ENCODE measurements at places on chromosomes 2 and 18.
A peak's percentile ranks its signal among the peaks of the same experiment; 100 is the strongest.

DNA sequence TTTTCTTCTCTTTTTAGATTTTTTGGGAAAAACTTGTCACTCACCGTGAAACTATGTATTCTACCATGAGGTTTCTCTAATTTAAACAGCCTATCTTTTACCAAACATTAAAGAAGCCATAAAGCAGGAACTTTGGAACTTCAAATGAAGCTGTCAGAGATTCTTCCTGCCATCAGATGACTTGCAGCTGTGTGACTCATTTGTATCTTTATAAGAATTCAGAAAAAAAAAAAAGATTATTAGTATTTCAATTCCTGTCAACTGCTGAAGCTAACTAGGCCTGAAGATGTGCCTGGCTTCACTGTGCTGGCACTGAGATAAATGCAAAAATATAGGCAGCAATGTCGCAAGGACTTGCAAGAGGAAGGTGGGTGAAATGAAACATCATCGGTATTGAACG, 1399.1 kb upstream of the PIK3C3 start:
- DNase-seq, result no peak

DNA sequence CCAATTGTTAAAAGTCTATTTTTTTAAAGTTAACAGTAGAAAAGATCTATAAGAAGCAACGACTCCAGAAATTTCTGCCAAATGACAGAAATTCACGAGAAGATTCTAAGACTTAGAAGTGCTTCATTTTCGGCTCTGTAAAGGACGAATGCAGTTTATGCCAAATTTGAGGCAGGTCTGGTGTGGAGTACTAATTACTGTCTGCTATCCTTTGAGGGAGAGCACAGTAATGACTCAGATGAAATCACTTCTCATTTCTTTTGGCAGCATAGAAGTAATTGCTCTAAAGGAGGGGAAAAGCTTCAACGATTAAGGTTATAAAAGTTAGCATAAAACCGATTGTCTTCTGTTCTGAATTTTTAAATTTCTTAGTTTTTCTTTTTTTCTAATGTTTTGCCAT, 11.4 kb downstream of the G6PC2 start:
- no peak for DNase-seq

- no peak for DNase-seq
Measured at GRCh38 chr2:25606892-25607291, 66.5 kb downstream of the DTNB start.

- DNase-seq, result peak; percentile 68
Measured at GRCh38 chr2:24084386-24085199, at the start of gene TP53I3. Gene TP53I3, minus strand, starts transcription at chr2:24084834. Its CDS starts 508 bp downstream, at chr2:24084326.

DNA sequence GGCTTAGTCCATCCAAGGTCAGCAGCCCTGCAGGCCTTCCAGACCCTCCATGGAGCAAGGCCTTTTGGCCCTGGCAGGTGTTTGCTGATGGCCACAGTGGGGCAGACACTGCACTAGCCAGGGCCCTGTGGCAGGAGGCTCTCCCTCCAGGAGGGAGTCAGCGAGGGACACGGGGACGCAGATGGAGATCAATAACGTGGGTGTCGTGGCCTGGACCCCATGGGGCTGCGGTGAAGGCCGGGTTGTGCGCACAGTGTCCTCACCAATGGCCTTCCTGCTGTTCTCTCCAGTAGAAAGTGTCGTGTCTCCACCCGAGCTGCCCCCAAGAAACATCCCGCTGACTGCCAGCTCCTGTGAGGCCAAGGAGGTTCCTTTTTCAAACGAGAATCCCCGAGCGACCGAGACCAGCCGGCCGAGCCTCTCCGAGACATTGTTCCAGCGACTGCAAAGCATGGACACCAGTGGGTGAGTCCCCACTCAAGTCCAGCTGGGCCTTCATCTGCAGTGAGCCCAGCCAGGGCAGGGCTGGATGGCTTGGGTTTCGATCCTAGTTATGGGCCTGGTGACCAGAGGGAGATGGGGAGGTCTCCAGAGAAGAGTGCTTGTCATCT, 65.4 kb downstream of the INPP5D start:
- no peak for DNase-seq

- DNase-seq, result no peak
Measured at GRCh38 chr2:146994246-146994645, 850.6 kb upstream of the ACVR2A start.

- no peak for DNase-seq
Measured at GRCh38 chr2:130729322-130730299, 741 bp downstream of the GPR148 start.

DNA sequence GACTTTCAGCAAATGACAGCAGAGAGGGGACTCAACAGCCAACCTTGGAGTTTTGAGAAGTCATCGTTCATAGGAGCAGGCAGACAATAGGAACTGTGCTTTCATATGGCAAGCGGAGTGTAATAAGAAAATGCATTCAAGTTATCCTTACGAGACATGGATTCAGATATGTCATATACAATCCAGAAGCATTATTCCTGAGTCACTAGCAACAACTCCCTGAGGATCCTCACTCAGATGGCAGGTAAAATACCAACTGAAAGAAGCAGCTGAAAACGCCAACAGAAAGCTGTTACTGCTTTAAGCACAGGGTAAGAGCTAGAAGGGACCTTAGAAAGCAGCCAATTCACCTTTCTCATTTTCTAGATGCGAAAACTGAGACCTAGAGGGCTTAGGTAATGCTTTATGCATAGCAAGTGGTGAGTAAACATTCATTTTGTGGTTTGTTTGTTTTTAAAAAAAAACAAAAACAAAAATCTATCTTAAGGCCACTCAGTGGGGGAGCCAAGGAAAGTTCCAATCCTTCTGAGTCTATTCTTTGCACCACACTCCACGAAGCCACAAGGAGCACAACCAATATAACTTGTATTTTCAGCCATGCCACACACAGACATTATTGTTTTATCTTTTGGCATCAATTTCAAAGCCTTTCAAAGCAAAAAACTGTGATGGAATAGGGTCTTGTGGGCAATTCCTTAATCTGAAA, 89.1 kb upstream of the RIOK3 start:
- no peak for DNase-seq

GRCh38 chr2:5474716-5475115, 217.5 kb upstream of the SOX11 start:
- no peak for DNase-seq

- DNase-seq, result no peak
Measured at GRCh38 chr2:236085211-236085610, 83.0 kb downstream of the GBX2 start.

GRCh38 chr18:3985664-3986063, 469.4 kb downstream of the DLGAP1 start:
- no peak for DNase-seq

DNA sequence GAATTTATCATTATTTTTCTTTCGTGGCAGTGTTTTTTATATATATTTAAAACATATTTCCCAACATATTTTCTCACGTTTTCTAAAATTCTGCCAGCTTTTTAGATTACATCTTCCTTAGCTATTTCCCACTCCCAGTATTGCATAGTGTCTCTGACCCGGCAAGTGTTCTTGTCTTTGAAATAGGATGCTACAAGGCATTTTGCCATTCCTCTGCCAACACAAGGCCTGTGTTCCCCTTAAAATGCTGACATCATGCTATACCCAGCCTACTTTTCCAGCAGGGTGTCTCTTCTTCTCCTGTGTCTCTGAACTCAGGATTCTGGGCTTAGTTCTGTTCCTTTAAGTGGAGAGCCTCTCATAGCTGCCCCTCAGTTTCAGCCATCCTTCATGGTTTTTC, 115.2 kb downstream of the DIS3L2 start:
- no peak for DNase-seq

GRCh38 chr18:10793730-10794370, 268.0 kb downstream of the NAPG start:
- DNase-seq, result no peak

DNA sequence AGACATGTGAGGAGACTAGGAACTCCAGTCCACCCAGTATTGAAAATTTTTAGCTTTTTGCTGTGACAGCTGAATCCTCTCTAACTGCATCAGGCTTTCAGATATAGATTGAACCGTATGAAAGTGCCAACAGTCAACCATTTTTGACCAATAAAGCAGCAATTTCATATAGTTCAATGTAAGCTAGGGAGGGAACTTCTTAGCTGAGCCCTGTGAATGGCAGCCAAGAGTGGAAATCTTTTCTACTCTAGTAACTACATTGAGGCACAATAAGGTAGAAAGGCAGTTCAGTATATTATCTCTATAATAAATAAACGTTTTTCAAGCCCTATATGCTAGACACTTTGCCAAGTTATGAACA, 96.3 kb upstream of the TANK start:
- no peak for DNase-seq

DNA sequence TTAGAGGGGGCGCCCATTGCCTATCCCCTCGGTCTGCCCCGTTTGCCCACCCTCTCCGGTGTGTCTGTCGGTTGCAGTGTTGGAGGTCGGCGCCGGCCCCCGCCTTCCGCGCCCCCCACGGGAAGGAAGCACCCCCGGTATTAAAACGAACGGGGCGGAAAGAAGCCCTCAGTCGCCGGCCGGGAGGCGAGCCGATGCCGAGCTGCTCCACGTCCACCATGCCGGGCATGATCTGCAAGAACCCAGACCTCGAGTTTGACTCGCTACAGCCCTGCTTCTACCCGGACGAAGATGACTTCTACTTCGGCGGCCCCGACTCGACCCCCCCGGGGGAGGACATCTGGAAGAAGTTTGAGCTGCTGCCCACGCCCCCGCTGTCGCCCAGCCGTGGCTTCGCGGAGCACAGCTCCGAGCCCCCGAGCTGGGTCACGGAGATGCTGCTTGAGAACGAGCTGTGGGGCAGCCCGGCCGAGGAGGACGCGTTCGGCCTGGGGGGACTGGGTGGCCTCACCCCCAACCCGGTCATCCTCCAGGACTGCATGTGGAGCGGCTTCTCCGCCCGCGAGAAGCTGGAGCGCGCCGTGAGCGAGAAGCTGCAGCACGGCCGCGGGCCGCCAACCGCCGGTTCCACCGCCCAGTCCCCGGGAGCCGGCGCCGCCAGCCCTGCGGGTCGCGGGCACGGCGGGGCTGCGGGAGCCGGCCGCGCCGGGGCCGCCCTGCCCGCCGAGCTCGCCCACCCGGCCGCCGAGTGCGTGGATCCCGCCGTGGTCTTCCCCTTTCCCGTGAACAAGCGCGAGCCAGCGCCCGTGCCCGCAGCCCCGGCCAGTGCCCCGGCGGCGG, 1.7 kb downstream of the MYCN start:
- DNase-seq, result no peak

GRCh38 chr2:16058256-16058655, 117.9 kb downstream of the MYCN start:
- DNase-seq, result no peak

DNA sequence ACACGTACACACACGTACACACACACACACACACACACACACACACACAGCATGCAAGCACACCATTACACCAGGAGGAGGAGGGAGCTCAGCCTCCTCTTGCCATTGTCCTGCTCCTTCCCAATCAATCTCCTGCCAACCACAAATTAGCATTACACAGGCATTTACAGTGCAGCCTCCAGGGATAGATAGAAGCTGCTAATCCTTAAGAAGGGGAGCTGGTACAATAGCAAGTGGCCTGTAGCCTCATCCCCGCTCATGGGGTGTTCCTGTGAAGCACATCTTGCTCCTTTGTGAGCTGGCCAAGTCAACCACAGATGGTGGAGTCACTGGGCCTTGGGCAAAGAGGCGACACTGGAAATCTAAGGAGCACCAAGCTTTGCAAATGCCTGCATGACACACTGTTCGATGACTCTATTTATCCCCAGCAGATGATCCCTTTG, 110.3 kb upstream of the PKDCC start:
- no peak for DNase-seq

DNA sequence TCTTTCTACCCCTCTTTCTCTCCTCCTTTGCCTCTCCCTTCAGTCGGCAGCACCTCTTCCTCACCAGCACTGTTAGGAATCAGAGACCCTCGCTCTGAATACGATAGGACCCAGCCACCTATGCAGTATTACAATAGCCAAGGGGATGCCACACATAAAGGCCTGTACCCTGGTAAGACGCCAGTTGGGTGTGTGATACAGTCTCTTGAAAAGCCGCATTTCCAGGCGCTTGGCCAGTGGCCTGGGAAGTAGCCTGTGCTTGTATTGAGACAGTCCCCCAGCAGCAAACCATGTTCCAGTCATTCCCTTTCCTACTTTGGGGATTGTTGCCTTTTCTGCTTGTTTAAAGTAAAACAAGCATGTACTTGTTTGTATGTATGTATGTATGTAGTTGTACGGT, 118.4 kb upstream of the DAPL1 start:
- DNase-seq, result no peak

DNA sequence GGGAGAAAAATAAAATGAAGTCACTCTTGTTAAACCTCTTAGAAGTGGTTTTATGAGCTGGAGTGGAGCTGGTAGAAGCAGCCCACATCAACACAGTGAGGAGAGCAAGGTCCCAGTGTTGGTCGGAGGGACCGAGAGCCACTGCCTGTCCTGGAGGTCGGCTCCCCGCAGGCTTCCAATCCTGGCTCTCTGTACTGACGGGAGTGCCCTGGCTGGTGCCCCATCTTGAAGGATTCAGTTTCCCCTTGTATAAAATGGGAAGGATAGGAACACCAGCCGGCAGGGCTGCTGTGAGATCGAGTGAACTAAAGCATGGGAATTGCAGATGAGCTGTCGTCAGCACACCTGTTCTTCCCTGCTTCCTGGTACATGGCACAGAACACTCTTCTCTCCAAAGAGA, 104.3 kb upstream of the ID2 start:
- no peak for DNase-seq

DNA sequence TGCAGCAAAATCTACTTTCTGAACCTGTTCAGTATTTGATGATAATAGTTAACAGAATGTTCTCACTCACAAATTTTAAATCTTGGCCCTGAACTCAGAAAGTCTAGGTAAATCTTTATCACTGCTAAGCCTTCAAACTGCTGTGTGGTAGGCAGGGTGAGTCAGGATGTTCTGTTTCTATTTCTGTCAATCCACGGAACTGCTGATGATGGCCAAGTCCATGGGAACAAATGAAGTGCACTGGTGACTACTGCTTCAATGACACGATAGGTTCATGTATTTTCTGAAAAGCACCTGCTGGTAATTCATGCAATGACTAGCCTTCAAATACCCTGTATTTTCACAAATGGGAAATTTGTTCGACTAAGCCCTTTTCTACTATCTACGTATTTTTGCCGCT, 14.2 kb downstream of the NIFK start:
- no peak for DNase-seq

DNA sequence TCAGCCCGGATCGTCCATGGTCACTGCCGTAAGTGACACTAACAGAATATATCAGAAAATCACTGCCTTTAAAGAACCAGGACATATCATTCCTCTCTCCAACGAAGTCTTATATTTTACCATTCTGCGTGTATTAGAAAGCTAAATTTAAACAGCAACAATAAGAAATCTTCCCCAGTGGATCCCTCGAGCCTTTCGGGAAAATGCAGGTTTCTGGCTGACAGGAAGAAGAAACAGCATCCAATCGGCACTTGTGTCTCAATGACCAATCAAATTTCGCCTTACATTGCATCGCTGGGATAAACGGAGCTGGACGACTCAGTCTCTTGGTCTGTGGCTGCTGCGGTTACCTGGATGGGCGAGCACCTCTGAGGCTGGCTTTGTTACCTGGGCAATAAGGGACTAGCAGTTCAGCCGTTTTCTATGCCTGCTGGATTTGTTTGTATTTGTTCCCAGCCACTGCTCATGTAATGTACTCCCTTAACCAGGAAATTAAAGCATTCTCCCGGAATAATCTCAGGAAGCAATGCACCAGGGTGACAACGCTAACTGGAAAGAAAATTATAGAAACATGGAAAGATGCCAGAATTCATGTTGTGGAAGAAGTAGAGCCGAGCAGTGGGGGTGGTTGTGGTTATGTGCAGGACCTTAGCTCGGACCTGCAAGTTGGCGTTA, at the start of gene DUSP19:
TSS of gene DUSP19 (plus strand) at position 284 of the 675 bp plus-strand sequence. CDS start at position 471, 187 bp downstream.
- DNase-seq, result peak; percentile 61

- no peak for DNase-seq
Measured at GRCh38 chr2:177753682-177754491, 318.7 kb downstream of the PDE11A start.

- no peak for DNase-seq
Measured at GRCh38 chr2:205323929-205324328, 358.4 kb upstream of the NRP2 start.
